ENCODE measurements at places on chromosomes 7 and 10.

GRCh38 chr10:90604636-90605035, 253.2 kb downstream of the HTR7 start:
- no peak for DNase-seq

DNA sequence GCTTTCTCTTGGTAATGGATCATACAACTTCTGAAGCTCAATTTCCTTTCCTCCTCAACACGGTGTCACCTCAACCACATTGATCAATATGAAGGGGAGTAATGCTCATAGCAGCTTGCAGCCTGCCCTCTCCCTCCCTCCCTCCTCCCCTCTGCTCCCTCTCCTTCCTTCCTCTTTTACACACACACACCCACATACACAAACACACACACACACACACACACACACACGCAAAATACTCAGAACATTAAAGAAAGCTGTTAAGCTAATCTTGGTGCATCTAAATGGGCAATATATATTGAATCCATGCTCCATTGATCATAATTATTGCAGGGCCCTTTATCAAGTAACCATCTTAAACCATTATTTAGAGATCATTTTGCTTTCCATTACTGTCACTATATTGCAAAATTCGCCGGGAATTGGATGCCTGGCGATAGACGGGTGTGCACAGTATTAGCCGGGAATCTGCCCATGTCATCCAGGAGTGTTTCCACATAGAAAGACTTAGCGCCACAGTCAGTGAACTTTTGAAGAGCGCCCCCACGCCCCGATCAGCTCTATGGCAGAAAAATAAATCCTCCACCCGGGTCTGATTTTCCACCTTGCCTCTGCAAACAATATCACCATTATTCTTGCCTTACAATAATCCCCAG, 122.0 kb downstream of the PRLHR start:
- no peak for DNase-seq

DNA sequence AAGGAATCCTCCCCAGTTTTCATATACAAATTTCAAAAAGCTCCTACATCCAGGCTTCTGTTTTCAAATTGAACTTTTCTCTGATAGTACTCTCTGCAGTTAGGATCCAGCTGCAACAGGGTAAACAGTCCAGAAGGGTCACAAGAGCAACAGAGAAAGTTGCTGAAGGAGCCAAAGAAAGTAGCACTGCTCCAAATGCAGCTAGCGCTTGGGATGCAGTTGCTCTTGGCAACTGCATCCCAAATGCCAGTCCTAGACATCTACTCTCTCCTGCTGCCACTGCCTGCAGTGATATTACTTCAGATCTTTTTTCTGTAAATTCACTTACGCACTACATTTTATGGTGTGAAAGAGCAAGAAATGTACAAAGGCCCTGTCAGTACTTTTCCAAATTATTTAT, 14.6 kb downstream of the GPR37 start:
- DNase-seq, result no peak

DNA sequence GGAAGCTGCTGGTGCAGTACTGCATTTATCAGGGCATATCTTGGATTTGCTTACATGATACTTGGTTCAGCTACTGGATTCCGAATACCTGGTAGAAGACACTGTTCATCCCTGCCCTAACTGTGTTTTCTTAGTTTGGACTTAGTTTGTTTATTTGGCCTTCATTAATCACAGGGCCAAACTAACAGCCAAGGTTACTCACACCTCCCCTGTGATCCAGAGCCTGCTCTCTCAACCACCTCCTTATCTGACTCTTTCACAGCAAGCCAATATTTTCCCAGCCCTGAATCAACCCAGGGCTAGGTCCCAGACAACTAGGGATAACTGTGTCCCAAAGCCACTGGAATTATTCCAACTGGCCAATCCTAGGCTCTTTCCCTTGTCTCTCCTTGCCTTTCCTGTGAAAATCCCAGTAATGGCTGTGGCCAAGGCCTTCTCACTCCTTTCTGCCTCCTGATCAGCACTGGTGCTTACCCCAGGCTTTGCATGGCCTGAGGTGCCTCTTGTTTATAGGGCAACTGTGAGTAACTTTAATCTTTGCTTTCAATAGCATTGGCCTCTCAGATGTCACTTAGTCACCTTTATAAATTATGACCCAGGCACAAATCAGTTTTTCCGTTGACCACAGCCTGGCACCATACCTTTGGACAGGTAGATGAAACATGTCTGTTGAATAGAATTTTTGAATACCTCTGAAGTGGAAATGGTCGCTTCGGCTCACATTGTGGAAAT, 9.3 kb upstream of the JCAD start:
- no peak for DNase-seq

DNA sequence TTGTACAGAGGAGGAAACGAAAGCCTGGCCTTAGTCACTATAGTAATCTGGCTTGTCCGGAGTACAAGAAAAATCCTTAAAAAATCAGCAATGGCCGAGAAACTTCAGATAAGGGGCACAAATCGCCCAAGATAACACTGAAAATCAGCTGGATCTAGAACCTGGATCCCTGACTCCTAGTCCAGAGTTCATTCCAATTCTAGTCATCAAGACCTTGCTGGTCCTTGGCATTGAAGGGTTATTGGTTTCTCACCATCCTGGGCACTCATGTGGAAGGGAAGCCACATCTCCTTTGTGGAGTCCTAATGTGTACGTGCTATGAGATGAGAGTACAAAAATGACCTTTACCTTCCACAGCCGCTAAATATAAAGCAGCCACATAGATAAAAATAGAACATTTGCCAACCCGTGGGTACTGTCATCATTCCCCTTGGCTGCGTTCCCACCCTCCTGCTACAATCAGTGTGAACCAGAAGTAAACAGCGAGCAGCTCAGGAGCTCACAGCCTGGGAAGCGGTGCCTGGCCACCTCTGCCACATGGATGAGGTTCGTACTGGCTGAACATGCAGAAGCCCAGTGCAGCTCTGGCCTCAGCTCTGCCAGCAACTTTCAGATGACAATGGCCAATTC, 116.0 kb upstream of the PDLIM1 start:
- DNase-seq, result no peak

DNA sequence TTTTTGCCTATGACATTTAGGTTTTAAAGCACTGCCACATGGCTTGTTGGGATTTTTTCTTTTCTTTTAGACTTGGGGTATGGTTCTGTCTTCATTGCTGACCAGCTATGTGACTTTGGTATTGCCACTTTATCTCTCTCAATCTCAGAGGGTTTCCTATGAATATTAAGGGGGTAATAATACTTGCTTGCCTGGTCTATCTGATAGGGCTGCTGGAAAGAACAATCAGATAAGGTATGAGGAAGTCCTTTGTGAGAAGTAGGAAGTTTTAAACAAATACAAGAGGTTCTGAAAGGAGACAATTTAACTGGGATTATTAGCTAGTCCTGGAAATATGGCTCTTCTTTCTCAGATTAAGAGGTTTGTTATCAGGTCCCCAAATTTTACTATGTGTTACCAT, 80.8 kb downstream of the ZNF92 start:
- no peak for DNase-seq

GRCh38 chr10:75355706-75356105, 45.9 kb downstream of the ZNF503 start:
- DNase-seq, result no peak

DNA sequence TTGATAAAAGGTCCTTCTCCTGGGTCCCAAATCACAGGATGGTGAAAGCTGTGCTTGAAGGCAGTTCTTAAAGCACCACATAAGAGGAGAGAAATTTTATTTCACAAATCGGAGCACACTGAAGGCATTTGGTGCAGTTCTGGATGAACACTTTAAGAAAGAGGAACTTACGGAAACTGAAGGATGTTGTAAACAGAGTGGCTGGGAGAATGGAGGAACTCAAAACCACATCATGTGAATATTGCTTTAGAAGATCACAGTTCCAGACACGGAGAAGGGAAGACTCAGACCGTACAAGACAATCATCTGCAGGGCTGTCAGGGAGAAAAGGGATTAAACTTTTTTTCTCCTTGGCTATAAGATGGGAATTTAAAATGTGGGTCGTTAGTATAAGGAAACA, 9.0 kb upstream of the GPR141 start:
- no peak for DNase-seq

- peak; percentile 61 for DNase-seq
These were observed 11.5 kb upstream of the OGA start for GRCh38 chr10:101829561-101830315.

GRCh38 chr7:47730142-47730541, 148.2 kb upstream of the TNS3 start:
- DNase-seq, result no peak

DNA sequence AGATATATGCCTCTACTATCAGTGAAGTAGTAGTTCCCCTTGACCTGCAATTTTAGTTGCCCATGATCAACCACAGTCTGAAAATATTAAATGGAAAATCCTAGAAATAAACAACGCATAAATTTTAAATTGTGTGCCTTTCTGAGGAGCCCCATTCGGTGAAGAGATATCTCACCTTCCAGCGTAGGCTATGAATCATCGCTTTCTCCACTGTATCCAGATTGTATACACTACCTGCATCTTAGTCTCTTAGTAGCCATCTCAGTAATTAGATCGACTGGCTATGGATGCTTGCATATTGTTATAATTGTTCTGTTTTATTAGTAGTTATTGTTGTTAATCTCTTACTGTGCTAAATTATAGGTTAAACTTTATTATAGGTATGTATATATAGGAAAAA, 151.3 kb downstream of the LRRC4 start:
- DNase-seq, result no peak

DNA sequence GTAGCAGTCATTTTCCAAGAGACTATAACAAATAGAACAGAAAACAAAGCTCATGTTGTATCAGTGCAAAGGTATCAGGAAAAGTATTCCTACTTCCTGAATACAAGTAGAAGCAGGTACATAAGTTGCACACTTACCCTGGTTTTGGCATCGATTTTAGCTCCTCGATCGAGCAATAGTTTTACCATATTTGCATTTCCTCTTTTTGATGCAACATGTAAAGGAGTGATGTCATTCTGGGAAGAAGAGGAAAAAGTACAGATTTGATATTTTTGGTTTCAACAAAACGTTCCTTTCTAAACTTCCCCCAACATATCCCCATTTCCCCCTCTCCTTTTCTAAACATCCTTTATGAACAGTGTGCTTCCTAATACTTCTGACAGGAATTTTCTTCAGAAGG, 155.1 kb downstream of the ANK3 start:
- no peak for DNase-seq

DNA sequence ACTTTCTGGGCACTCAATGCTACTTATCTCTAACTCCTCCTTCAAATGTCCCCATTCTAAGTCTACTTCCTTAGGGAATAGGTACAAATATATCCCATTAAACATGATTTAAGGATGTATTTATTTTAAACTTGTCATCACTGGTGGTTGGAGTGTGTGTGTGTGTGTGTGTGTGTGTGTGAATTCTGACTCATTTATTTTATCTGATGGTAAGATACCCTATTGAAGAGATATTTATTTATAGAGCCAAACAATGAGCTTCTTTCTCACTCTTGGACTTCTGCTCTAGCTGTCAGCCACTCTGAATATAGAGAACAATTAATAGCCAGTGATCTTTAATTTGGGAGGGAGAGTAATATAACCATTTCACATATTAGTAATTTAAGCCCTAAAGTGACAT, 17.8 kb upstream of the MAGI2 start:
- DNase-seq, result no peak

GRCh38 chr7:93958651-93959050, 37.1 kb downstream of the GNG11 start:
- DNase-seq, result no peak

DNA sequence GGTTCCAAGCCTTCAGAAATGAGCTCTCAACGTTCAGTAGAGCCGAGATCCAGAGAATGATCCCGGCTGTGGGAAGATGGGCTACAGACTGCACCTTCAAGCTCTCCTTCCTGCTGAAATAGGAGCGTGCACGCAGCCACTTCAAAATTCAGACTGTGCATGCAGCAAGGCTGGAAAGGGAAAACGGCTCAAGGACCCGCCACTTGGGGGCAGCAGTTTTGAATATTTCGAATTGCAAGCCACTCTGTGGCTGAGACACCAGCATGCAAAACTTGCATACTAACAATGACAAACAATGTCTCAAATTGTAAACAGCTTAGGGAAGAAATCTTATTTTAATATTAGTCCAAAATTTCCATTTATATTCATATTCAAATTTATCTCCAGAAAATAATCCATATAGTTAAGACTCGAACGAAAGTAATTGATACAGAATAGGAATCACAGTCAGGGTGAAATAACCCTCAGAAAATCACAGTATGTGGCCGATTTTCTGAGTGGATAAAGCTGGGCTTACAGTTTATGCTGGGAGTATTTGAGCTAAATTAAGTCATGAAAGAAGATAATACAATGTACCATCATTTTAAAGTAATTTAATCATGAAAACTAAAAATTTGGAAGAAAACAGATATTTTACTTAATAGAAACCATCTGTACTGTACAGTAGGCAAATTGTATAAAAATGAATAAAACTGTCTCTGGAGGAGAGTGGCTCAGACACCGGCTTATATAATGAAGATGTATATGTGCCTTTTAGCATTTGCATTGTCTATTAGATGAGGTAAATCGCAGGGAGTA, 137.9 kb upstream of the MKI67 start:
- peak; percentile 78 for DNase-seq
